ENCODE measurements at places on chromosomes 7 and 10.

- DNase-seq: peak; percentile 9
Measured at GRCh38 chr10:123472606-123473005, 193.5 kb upstream of the GPR26 start.

DNA sequence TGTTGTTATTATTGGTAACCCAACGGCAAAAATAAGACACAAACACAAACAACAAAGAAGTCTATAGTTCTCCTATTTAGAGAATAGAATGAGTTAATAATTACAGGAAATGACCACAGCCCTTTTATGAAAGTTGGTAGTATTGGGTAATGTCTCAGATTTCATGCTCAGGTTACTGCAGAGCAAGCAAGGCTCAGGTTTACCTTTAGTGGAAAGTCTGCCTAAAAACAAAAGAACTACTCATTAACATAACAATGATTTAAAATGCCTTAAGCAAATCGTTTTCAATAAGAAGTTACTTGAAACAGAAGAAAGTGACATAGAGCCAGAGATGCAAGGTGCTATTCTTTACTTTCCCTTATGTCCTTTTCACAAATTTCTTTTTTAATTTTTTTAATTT, 441.2 kb downstream of the PLXDC2 start:
- no peak for DNase-seq

DNA sequence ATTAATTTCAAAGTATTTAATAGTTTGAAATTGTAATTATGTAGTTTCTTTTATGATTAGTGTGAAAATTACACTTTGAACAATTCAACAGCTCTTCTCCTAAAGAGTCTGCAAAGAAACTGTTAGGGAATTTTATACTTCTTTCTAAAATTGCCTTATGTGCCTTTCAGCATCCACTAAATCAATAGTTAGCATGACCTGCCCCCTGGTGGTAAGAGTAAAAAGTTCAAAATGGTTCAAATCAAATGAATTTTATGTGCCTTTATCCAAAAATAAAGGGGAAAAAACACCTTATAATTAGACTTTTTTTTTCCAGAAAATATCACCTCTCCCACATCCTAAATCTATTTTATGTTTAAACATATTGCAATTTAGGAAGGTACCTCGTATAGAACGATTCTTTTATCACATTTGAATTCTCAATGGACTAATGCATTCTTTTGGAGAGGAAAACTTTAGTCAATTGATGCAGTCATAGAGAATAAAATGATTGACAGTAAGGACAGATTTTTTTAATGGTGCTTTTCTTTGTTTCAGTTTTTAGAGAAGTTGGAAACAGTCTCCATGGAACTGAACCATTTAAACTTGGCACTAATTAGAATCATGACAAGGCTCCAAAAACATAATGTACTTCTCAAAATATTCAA, 163.7 kb downstream of the SEMA3D start:
- DNase-seq: peak; percentile 81

DNA sequence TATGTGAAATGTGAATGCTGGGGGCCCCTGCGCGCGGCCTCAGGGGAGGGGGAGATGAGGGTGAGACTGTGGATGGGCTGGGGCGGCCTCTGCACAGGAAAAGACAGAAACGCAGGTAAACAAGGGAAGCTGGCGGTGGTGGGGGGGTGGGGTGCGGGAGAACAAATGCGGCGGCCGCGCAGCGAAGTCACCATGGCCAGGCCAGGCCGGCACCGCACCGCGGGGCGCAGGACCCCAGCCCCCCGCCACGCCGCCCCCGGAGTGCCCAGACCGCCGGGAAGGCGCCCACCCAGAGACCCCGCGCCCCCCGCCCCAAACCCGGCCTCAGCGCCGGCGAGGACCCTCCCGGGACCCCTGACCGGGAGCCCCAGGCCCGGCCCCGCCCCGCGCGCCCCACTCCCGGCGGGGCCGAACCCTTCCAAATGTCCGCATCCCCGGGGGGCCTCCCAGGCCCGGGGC, 14.5 kb upstream of the DNAAF5 start:
- DNase-seq: no peak

- no peak for DNase-seq
Measured at GRCh38 chr10:71223347-71224058, 11.1 kb downstream of the UNC5B start.

GRCh38 chr10:28890121-28890950, 213.0 kb downstream of the BAMBI start:
- DNase-seq: no peak

DNA sequence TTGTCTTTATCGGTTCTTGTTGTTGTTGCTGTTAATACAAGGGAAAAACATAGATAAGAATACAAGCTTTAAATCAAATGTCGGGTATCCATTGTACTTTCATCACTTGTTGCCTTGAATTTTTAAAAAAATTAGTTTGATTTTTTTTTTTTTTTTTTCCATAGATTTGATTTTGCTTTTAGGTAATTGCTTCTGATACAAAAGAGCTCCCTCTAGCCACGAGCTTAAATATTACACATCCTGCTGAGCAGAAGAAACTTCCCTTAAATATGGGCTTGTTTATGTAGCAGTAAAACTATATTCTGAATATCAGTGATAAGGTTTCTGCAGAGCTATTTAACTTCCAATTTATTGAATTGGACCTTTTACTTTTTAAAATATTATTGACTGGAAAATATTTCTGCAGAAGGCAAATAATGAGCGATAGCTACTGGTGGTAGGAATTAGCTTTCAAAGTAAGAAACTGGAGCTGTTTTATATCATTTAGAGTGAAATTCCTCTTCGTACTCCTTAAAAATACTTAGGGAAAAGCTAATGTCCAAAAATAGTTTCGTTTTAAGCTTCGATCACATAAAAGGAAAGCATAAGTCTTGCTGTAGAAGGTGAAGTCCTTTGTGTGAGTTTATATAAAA, 216.9 kb downstream of the POLR1F start:
- DNase-seq: peak; percentile 26

DNA sequence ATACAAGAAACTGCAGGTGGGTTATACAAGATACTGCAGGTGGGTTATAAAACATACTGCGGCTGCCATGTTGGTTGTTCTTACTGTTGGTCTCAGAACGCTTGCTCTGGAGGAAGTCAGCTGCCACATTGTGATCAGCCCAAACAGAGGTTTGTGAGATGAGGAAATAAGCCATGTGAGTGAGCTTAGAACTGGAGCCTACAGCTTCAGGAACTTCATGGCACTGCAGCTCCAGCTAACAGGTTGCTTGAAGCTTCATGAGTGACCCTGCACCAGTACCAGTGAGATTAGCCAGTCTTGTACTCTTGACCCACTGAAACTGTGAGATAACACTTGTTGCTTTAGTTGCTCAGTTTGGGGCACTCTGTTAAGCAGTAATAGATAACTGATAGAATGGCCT, 74.5 kb upstream of the PRKCQ start:
- no peak for DNase-seq

DNA sequence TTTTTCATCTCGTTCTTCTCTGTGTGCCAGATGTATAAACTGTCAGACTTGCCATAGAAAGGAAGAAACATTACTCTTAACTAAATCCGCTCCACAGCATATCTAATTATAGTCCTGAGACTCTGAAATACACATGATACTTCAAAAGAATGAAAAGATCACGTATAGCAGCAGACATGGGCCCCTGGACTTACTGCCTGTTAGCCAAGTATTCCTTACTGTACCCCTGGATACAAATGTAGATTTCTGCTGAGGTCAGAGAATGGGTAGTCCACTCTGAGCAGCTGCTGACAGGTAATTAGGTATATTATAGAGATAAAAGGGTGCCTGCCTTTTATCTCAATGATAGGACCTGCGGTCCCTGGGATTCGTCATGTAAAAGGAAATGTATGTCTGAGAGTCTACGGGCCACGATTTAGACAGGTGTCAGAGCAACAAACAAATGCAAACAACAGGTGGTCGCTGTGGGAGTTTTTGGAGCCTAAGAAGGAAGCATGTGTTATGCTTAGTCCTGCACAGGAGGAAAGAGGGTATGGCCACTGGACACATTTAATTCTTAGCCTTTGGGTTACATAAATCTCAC, 69.4 kb downstream of the VOPP1 start:
- DNase-seq: no peak

DNA sequence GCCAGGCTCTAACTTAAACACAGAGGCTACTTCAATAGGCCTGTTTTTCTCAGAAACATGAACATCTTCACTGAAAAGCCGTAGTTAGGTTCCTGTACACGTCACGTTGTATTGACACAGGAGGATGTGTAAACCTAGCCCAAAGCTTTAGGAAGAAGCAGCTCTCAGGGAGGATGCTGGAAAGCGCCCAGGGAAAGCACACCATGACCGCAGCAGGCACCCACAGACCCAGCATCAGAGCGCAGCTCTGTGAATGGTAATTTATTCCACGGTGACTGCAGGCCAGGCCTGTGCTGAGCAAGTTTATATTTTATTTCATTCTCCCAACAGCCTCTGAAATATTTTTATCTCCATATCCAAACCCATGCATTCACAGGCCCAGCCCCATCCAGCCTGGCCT, 51.1 kb downstream of the ASB13 start:
- no peak for DNase-seq

GRCh38 chr7:74554178-74554577, 100.5 kb downstream of the GTF2IRD1 start:
- DNase-seq: no peak

DNA sequence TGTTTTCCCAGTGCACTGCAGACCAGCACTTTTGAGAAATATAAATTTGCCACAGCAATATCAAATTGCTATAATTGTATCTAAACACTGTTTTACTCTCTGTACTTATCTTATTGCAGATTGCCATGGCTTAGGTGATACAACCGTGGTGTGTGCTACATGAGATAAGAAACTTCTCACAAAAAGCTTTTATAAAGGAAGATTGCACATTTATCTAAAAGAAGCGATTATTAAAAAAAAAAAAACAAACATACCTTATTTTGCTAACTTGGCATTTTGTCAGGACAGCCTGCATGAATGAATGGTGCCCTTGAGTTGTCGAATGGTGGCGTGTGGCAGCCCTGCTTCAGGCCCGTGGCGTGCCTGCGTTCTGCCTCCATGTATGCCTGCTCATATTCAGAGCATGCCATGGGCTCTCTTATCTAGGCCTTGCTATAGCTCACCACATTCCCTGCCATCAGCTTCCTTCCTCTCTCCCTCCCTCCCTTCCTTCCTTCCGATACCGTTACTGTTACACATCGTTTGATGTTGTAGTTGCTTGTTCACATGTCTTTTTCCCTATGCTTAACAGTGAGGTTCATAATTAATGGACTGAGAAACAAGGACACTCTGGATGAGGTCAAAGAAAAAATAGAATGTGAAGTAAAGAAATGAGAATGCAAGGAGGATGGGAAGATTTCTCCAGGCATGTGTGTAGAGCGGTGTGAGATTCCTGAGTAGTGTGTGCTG, 34.9 kb downstream of the PRKAR2B start:
- DNase-seq: no peak

Data from lung (tissue), 17 donors.